PC-9 (cell line): ENCODE measurements at places on chromosomes 13 and 19. TPM values are rescaled to one million over a fixed set of nuclear protein-coding genes. Genes with fewer than 3 reads are reported as not detected.

- no peak for DNase-seq
Observed at GRCh38 chr13:94395860-94396259, 83.6 kb downstream of the DCT start.

GRCh38 chr13:101010100-101010499, 335.5 kb upstream of the TMTC4 start:
- DNase-seq: no peak

The ZNF221 gene
- total RNA-seq: 1.7 and 1.9 TPM in 2 replicates

DNA sequence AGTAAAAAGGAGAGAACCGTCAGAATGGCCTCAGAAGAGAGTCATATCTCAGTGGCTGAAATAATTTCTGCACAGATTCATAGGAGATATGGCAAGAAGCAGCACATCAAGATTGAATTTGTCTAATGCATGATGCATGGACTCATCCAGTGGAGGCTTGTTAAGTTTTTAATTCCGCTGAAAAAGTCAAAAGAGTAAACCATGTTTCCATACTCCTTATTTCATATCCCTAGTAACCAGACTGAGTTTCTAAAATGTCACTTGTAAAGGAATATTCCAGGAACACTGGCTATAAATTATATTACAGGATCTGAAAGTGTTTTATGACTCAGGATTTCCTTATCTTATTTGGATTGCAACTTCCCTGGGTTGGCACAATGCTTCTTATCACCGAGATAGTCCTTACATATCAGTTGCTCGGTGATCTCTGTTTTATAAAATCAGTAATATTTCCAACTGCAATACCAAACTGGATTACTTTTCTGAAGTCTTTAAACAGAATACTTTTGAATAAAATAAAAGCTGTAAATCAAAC, 180.2 kb upstream of the TSC22D1 start:
- DNase-seq: no peak

The ONECUT3 gene
- 0.05 TPM in 1 of 2 replicates, not detected in the other for total RNA-seq

The FAAP24 gene
- total RNA-seq: 6.9 and 10.1 TPM in 2 replicates

The CRX gene
- not detected in 2 replicates for total RNA-seq

GRCh38 chr19:8513036-8513686, 806 bp downstream of the ZNF414 start:
- no peak for DNase-seq
